ENCODE measurements at places on chromosomes 2 and 18.

GRCh38 chr2:235542733-235543127 lies 48.9 kb downstream of the AGAP1 start:
- DNase-seq = no peak

DNA sequence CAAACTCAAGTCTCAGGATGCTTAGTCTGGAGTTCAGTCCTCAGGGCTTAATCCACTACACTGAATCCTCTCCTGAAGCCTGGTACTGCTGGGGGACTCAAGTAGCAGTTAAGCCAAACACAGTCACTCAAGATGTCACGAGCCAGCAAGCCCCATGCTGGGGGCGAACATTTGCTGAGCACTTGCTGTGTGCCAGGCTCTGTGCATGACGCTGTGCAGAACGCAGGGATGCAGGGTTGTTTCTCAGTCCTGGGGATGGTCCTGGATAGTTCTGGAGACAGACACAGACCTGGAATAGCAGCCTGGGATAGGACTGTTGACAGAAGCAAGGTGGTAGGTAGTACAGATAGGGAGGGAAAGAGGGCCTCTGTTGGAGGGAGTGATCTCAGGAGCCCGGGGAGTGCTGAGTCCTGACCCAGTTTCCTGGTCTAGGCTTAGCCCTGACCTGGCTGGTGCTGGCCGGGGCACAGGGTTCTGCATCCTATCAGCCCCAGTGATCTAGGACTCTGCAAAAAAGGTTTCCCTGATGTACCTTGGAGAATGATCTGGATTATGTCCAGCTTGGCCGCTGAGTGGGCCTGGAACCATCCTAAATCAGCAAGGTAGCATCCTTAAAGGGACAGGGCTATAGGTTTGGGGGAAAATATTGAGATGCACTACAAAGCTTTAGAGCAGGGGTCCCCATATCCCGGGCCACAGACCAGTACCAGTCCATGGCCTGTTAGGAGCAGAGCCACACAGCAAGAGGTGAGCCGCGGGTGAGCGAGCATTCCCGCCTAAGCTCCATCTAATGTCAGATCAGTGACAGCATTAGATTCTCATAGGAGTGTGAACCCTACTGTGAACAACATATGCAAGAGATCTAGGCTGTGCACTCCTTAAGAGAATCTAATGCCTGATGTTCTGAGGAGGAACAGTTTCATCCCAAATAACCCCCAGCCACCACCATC lies 54.7 kb upstream of the OTOF start:
- DNase-seq = no peak

GRCh38 chr2:143357966-143358365 lies 228.7 kb downstream of the ARHGAP15 start:
- DNase-seq = no peak

GRCh38 chr2:96528700-96529375 lies 7.7 kb upstream of the ARID5A start:
- no peak for DNase-seq

DNA sequence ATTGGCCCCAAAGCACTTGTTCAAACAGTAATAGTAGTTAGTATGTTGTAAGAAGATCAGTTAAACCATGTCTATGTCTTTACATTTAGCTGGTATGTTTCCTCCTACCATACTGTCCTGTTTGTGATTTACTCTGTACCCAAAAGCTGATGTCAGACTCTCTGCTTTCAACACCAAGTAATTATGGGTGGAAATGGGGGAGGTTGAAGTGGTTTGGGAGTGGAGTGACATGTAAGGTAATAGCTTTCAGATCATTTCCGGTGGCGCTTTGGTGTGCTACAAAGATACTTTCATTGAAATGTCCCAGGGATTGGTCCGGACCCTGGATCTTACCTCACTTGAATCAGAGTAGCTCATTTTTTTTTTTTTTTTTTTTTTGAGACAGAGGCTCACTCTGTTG lies 39.7 kb upstream of the TGIF1 start:
- no peak for DNase-seq

DNA sequence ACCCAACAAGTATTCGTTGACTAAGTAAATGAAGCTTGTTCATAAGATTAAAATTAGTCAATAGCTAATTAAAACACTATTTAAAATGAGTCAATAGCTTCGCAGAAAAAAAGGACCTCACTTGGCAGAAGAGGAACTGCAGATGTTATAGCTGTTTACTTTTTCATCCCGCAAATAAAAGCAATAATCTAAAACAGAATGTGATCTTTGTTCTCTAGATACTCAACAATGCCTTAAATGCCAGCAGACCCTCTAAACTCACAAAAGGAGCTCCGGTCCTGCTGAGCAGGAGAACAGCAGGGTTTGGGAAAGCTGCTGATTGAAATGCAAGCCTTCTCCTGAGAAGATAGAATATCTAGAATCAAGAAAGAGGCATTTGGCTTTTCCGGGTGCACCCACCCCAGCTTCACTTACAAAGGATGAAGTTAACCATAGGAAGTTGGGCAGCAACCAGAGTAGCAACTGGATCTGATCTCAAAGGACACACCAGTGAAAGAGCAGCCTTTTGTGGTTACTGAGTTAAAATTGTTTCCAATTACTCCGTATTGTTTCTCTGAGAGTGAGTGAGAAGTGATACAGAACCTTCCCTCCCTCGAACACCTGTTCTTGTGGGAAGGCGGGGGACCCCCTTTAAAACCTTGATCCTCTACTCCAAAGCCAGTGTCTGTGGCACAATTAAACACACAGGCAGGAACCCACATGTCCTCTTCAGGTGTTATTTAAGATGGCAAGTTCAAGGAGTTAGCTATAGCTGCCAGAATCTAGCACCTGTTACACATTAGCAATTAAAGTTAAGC lies 6.8 kb downstream of the CCBE1 start:
- no peak for DNase-seq

- DNase-seq = no peak
Observed at GRCh38 chr18:46877329-46877987, 39.8 kb downstream of the PIAS2 start.

DNA sequence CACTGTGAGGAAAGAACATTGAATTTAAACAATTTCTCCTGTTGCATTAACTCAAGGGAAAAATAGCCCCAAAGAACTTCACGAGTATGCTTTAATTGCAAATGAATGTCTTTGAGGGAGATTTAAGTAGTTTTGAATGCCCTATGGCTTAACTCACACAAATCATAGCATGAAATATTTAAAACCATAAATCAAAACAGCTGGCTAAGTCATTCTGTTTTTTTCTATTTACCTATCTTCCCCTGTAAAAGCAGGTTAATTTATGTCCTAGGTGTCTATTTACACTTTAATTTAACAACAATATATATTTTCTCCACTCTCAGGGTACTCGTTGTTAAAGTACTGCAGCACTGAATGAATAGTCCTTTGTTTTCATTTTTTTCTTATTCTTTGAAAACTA lies 118.8 kb upstream of the PIEZO2 start:
- no peak for DNase-seq

DNA sequence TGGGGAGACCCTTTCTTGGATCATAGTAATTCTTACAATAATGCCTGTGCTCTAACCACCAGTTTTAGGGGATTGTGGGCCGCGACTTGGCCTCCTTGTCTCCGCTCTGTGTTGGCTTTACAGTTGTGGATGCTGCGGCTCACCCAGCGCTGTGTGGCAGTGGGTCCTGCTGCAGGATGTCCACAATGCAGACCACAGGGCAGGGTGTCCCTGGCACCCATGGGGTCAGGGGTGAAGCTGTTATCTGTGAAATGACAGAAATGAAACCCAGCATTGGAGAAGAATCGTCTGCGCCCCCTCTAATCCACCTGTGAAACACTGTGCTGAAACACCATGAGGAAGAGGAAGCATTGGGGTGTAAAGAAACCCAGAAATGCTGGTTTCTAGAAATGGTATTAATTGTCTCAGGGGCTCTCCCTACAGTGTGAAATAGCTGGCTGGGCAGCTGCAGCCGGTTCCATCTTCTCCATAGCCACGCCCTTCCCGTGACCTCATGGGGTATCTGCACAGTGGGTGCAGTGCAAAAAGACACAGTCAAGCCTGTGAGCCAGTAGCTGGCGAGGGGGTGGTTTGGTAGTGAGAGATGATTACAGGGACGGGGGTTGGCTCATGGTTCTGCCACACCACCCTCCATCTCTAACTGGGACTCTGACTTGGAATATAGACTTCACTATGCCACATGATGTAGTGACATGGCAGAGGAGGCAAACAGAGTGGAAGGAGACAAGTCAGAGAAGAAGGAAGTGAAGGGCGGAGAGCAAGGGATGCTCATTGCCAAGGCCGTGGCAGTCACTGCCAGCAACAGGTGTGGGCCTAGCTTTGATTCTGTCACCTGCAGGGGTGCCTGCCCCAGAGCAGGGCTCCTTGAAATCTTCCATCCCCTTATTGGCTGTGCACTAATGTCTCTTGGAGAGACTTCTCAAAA lies 16.2 kb downstream of the INPP4A start:
- DNase-seq = no peak

DNA sequence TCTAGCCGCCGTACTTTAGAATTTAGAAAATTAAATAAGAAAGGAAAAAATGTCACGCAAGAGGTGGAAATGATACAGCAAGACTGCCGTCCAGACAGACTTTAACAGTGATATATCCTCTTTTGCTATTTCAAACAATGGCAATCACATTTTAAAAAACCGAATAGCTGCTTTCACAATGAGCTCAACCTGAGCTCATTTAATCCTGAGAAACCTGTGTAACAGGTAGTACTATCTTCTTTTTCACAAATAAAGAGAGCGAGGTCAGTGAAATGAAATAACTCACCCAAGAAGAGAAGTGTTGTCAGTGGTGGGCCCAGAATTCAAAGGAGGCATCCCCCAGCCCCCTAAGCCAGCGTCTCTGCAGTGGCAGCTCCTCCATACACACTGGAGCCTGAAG lies 60.7 kb upstream of the DAPL1 start:
- no peak for DNase-seq

DNA sequence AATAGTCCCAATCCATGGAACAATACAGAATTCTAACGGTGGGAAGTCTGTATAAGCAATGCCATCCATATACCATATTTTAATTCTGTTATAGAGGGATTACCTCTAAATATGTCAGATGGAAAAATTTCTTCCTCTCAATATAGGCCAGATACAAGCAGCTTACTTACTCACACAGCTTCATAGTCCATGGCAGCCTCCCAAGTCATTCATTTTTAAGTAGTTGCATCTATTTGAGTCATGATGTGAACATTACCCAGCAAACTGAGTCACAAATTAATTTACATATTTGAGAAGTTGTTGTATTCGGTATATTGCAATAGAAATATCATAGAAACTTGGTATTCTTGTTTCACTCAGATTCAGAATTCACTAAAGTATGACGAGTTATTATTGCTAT lies 20.3 kb downstream of the TBR1 start:
- no peak for DNase-seq

GRCh38 chr2:216644842-216645635 lies 11.8 kb downstream of the IGFBP2 start:
- DNase-seq = no peak

- DNase-seq = no peak
Observed at GRCh38 chr2:21269382-21269781, 145.6 kb downstream of the TDRD15 start.

DNA sequence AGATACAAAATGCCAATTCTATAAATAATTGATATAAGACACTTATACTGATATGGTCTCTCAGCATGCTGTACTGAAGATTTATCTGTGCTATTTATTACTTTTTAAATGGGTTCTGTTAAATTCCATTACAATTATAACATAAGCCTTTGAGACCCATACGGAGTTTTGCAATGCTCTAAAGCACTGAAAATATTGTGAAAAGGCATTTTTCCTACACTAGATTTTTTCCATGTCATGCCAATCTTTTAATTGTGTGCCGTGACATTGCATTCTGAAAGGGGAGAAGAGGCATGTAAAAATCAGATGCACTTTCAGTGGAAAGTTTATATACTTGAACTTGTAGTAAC lies 46.5 kb downstream of the EFEMP1 start:
- DNase-seq = no peak

DNA sequence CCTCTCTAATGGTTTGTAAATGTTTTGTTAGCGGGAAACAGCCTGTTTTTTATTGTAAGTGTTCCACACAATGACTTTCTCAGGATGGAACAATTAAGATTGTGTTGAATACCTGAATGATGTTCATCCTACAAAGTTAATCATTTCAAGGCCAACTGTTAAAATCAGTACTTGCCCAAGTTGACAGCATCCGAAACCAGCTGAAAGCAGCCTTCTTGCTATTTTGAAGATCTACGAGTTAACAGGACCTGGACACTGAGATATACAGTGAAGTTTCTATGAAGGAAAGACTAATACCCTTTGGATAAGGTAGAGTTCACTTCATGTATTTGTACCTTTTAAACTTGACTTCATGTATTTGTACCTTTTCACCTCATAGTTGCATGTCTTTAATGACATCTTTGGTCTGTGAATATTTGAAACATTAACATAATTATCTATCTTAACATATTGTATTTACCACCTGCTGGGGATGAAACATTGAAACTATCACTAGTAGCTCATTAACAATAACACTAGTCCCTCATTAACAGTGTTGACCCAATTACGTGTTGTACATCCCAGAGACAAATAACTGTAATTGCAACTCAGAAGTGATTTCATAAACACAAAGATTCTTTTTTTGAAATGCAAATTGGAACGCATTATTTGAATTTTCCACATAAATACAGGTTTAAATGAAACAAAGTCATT lies 556.0 kb upstream of the MEX3C start:
- no peak for DNase-seq

DNA sequence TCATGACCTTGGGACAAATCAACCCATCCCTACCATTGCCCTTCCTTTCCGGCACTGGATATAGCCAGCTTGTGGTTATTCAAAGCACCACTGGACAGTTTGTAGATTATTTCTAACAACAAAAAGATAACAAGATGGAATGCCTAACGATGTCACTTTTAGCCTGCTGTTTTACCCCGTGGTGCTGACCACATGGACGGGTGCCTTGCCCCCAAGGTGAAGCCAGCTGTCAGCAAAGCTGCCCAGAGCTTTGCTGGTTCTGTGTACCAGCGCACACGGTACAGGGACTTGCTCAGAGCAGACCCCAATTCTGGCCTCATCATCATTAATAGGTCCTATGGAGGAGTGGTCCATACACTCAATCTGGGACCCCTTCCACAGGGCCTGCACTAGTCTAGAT lies 118.2 kb downstream of the MTCL1 start:
- no peak for DNase-seq

GRCh38 chr2:106147665-106148064 lies 46.4 kb downstream of the UXS1 start:
- DNase-seq = no peak

DNA sequence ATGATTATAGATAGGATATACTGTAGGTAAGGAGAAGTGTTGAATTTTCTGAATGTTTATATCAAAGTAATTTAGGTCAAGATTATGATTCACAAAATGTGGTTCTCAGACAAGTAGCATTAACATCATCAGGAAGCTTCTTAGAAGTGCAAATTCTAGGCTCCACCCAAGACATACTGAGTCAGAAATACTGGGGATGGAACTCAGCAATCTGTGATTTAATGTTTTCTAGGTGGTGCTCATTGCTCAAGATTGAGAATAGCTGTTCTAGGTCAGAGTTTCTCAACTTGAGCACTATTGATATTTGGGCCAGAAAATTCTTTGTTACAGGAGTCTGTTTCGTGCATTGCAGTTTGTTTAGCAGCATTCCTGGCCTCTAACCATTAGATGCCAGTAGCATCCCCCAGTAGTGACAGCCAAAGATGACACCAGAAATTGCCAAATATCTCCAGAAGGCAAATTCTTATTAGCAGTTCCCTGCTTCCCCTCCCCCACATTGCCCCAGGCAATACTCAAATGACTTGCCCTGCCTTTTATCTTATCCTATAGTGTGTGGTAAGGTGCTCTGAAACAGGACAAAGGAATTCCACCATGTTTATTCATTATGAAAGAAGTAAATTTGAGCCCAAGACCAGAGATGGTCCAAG lies 1001.2 kb downstream of the DPP10 start:
- DNase-seq = no peak

GRCh38 chr2:215476424-215476823 lies 40.6 kb upstream of the FN1 start:
- DNase-seq = no peak

Data from stimulated activated CD8-positive, alpha-beta memory T cell treated with anti-CD3 and anti-CD28 coated beads, Interleukin-7, amount 100 ng/mL, for 1 hour (primary cell).